B cell (primary cell): ENCODE measurements at places on chromosomes 5 and 9. TPM values are rescaled to one million over a fixed set of nuclear protein-coding genes. Genes with fewer than 3 reads are reported as not detected.
A peak's percentile ranks its signal among the peaks of the same experiment; 100 is the strongest.

Gene ADGRD2
- not detected in 2 replicates for total RNA-seq

Gene TENT4A
- 63.6 and 65.3 TPM in 2 replicates for total RNA-seq

Gene PCDHA9
- total RNA-seq = not detected in 2 replicates

Gene TMED9
- total RNA-seq = 63.1 and 67.6 TPM in 2 replicates

Gene NDOR1
- 37.3 and 40.9 TPM in 2 replicates for total RNA-seq

Gene SUSD3
- 38.3 and 41.0 TPM in 2 replicates for total RNA-seq

DNA sequence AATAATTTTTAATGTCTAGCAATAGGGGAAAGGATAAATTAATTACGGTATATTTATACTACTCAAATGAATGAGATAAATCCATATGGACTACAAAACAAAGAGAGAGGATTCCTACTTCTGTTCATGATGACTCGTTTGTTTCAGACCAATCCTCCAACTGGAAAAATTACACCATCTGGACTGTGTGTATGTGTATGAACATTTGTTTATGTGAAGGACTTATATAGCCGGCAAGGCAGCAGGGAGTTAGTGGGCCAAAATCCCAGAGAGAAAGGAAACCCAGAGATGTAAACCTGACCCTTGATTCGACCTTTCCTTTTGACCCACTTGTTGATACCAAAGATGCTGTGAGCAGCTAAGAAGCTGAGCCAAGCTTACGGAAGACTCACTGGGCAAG, 20.1 kb downstream of the PDE6A start:
- no peaks in the 10 kb centered on the region for H3K27me3 ChIP-seq
- DNase-seq = no peak
- H3K4me1 ChIP-seq = no peaks in the 10 kb centered on the region

GRCh38 chr5:146873186-146873917, 5.2 kb downstream of the PPP2R2B start:
- DNase-seq = no peak
- H3K4me1 ChIP-seq = peaks cover 14% of the 10 kb centered on the region
- H3K27me3 ChIP-seq = no peaks in the 10 kb centered on the region
- no peaks in the 10 kb centered on the region for H3K36me3 ChIP-seq
- H3K4me3 ChIP-seq = no peak overlapping the region
- no peak overlapping the region for H3K27ac ChIP-seq

- no peak overlapping the region for H3K27ac ChIP-seq
- H3K4me1 ChIP-seq = peaks cover 16% of the 10 kb centered on the region
- no peaks in the 10 kb centered on the region for H3K27me3 ChIP-seq
- H3K4me3 ChIP-seq = no peak overlapping the region
Observed at GRCh38 chr5:647311-647710, 35.2 kb downstream of the CEP72 start.

- DNase-seq = no peak
- H3K36me3 ChIP-seq = peaks cover 87% of the 10 kb centered on the region
- H3K27ac ChIP-seq = no peak overlapping the region
Observed at GRCh38 chr5:169736653-169737052, 99.6 kb downstream of the DOCK2 start.

- peaks cover 5% of the 10 kb centered on the region for H3K4me1 ChIP-seq
- no peak overlapping the region for H3K4me3 ChIP-seq
- H3K27me3 ChIP-seq = no peaks in the 10 kb centered on the region
- H3K27ac ChIP-seq = no peak overlapping the region
- DNase-seq = no peak
Observed at GRCh38 chr9:93077367-93077766, 18.6 kb upstream of the CARD19 start.

DNA sequence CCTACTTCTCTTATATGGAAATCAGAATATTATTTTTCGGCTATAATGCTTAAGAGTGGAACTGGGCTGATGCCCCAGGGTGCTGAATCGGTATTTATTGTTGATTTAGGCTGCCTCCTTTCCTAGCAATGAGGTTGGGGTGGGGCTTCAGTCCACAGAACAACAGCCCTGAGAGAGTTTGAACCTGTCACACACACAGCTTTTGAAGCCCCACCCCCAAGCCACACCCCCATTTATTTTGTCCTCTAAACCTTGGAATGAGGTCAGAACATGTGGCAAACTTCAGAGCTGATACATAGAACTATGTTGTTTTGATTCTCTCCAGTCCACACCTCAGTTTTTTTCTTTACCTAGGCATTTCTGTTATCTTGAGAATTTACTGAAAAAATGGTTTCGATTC, 51.7 kb upstream of the CAMK4 start:
- no peak overlapping the region for H3K27ac ChIP-seq
- H3K27me3 ChIP-seq = no peaks in the 10 kb centered on the region
- H3K36me3 ChIP-seq = no peaks in the 10 kb centered on the region
- DNase-seq = no peak

DNA sequence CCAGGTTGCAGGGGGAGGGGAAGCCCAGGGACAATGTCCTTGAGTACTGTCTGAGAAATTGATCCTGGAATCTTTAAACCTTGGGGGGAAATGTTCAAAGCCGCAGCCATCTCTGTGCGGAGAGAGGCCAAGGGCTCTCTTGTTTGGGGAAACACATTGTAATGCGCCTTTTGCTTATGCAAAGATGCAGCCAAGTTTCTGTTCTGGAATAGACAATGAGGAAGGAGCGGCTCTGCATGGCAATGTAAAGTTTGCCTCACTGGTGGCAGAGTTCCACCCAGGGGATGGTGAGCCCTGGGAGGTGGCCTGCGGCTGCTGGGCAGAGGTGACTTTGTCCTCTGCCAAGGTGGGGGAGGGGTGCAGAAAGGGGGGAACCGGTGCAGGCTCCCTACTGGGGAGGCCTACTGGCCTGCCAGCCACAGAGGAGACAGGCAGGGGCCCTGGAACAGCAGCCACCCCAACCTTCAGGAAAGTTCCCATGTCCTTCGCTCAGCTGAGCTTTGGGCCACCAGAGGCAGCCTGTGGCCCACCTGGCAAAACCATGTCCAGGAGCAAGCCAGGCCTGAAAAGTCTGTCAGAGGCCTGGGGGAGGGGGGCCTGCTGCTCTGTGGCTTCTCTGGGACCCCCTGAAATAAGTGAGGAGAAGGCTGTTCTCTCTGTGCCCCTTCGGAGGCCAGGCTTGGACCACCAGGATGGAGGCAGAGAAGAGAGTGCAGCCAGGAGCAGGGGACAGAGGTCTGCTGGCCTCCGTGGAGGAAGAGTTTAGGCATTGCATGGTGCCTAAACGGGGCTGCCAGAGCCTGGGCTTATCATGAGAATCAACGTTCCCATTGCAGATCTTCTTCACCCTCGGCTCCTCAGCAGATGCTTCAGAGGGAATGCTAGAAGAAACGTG, 127.8 kb downstream of the ZNF354C start:
- H3K4me1 ChIP-seq = no peaks in the 10 kb centered on the region
- no peaks in the 10 kb centered on the region for H3K36me3 ChIP-seq
- no peak overlapping the region for H3K27ac ChIP-seq

DNA sequence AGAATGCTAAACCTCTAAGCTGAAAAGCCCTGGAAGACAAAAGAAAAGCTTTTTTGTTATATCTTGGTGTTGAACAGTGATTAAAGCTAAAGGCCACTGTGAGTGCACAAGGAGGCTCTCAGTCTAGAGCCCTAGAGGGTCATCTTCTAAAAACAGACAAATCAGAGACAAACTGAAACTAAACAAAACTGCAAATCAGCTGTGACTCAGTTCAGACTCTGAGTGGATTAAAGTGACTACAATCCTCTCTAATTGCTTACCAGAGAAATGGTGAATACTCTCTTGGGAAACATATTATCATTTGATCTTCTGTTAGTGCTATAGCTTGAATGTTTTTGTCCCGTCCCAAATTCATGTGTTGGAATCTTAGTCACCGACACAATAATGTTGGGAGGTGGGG, 491.9 kb downstream of the CDH18 start:
- no peak overlapping the region for H3K27ac ChIP-seq
- no peaks in the 10 kb centered on the region for H3K4me1 ChIP-seq
- no peak for DNase-seq
- H3K36me3 ChIP-seq = no peaks in the 10 kb centered on the region

GRCh38 chr5:17230808-17231525, 13.5 kb downstream of the BASP1 start:
- no peak overlapping the region for H3K27ac ChIP-seq
- no peak overlapping the region for H3K4me3 ChIP-seq
- peaks cover 10% of the 10 kb centered on the region for H3K36me3 ChIP-seq
- no peak for DNase-seq

GRCh38 chr9:115766370-115766955, 387.1 kb upstream of the PAPPA start:
- no peak overlapping the region for H3K27ac ChIP-seq
- no peaks in the 10 kb centered on the region for H3K4me1 ChIP-seq
- DNase-seq = no peak
- H3K4me3 ChIP-seq = no peak overlapping the region
- no peaks in the 10 kb centered on the region for H3K36me3 ChIP-seq
- no peaks in the 10 kb centered on the region for H3K27me3 ChIP-seq

DNA sequence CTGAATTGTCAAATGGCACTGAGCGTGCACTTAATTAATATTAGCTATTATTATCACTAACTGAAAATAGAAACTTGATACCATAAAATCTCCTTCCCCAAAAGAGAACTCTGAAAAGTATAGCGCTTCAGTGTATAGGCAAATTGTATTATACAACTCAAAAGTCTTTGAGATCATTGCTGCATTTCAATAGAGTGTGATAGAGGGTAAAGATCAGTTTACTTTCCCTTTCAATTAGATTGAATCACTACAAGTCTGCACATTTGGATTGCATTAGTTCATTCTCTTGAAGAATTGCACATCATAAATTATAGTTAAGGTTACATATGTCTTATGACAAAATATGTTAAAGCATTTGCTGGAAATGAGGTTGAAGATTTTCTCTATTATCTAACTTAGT, 13.4 kb upstream of the GRIN3A start:
- no peak overlapping the region for H3K4me3 ChIP-seq
- no peaks in the 10 kb centered on the region for H3K27me3 ChIP-seq
- no peaks in the 10 kb centered on the region for H3K36me3 ChIP-seq
- no peak overlapping the region for H3K27ac ChIP-seq

DNA sequence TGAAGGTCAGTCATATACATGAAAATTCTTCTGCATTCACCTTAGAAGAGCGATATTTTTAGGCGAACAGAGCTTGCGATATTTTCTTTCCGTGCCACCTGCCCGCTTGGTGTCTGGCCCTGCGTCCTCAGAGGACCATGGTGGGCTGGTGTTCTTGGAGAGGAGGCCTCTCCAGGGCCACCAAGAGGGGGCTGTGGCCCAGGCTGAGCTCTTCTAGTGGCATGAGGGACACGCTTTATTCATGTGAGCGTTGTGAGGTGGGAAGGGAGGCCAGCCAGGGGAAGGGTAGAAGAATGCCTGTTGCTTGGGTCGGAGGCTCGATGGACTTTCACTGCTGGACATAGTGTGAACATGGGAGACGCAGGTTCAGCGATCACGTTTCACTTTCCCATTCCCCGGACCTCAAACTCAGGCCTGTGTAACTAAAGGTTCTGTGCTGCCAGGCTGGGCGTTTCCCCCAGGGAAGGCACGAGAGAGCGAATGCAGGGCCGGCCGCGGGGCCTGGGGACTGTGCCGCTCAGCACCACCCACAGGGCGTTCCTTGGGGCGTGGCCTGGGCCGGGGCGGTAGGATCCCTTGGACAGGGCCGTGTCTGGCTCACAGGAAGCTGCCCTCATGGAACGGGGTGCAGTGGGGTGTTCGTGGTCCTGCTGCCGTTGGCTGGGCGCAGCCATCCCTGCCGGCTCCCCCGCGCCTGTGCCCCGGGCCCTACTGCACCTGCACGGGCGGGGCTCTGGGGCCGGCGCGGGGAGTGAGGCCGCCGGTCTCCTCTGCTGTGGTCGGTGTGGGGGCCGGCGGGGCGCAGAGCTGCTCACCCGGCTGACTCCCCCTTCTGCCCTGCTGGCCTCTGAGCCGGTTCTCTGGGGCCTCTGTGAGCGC, 40.7 kb upstream of the CLPTM1L start:
- H3K4me3 ChIP-seq = peak overlapping the region; percentile 22
- H3K27ac ChIP-seq = peak overlapping the region; percentile 83

- no peak overlapping the region for H3K27ac ChIP-seq
- no peaks in the 10 kb centered on the region for H3K36me3 ChIP-seq
- DNase-seq = no peak
- H3K27me3 ChIP-seq = no peaks in the 10 kb centered on the region
Observed at GRCh38 chr9:134167530-134167931, 3.2 kb upstream of the RNU6ATAC start.

- H3K4me3 ChIP-seq = no peak overlapping the region
- no peaks in the 10 kb centered on the region for H3K27me3 ChIP-seq
- no peaks in the 10 kb centered on the region for H3K36me3 ChIP-seq
- peak; percentile 17 for DNase-seq
- H3K27ac ChIP-seq = no peak overlapping the region
- no peaks in the 10 kb centered on the region for H3K4me1 ChIP-seq
Observed at GRCh38 chr9:34884747-34885189, 73.3 kb upstream of the PHF24 start.

DNA sequence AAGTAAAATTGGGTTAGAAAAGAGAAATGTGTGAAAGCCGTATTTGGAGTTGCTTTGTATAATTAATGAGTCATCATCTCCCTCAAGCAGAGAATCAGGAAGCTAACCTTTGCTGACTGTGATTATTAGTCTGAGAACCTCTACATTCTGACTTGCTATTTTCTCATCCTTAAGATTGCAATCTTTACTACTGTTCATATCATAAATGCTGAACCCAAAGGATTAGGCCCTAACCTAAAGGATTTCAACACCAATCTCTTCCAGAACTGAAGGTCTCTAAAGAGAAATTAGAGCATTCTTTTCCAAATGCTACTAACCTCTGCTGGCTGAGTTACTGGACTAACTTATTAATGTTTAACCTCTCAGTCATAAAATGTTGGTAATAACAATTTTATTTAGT, 538.1 kb upstream of the MEF2C start:
- H3K36me3 ChIP-seq = no peaks in the 10 kb centered on the region
- DNase-seq = no peak
- H3K4me1 ChIP-seq = peaks cover 9% of the 10 kb centered on the region
- H3K27ac ChIP-seq = no peak overlapping the region
- H3K27me3 ChIP-seq = no peaks in the 10 kb centered on the region

GRCh38 chr9:113675475-113675941, 200.6 kb upstream of the ZNF618 start:
- H3K27me3 ChIP-seq = no peaks in the 10 kb centered on the region
- no peak overlapping the region for H3K27ac ChIP-seq
- H3K4me1 ChIP-seq = no peaks in the 10 kb centered on the region
- H3K36me3 ChIP-seq = no peaks in the 10 kb centered on the region
- no peak overlapping the region for H3K4me3 ChIP-seq

GRCh38 chr5:33611877-33612276, 171.1 kb downstream of the TARS1 start:
- no peaks in the 10 kb centered on the region for H3K27me3 ChIP-seq
- no peak for DNase-seq
- H3K27ac ChIP-seq = no peak overlapping the region

DNA sequence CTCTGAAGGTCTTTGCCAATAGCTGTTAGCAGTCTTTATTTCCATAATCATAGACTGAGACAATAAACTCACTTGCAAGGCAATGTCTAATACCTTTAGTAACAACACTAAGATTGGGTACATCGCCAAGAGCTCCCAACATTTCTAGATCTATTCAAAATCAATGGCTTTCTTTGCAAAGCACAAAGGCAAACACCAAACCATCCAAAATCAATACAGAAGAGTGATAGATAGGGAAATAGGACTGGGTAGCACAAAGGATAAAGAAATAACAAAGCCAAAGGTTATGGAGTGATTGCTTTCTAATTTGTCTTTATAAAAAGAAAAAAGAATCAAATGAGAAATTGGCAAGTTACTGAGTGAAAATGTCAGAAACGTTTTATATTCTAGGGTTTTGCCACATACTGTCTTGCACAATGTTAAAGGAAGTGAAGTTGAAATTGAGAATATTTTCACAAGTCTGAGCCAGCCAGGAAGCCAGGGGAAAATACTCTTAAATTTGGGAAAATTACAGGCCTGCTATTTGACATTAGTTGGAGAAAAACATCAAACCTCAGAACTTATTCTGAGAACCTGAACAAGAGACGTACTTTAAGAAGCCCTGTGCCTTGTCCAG, 53.3 kb upstream of the LHFPL2 start:
- H3K36me3 ChIP-seq = no peaks in the 10 kb centered on the region
- H3K4me1 ChIP-seq = no peaks in the 10 kb centered on the region
- no peak overlapping the region for H3K27ac ChIP-seq
- no peak overlapping the region for H3K4me3 ChIP-seq
